ENCODE measurements at places on chromosomes 16 and 17.

GRCh38 chr17:45342871-45343526 lies 26.2 kb upstream of the MAP3K14 start:
- no peak for DNase-seq

GRCh38 chr16:88948781-88949490 lies 28.1 kb downstream of the CBFA2T3 start:
- no peak for DNase-seq

DNA sequence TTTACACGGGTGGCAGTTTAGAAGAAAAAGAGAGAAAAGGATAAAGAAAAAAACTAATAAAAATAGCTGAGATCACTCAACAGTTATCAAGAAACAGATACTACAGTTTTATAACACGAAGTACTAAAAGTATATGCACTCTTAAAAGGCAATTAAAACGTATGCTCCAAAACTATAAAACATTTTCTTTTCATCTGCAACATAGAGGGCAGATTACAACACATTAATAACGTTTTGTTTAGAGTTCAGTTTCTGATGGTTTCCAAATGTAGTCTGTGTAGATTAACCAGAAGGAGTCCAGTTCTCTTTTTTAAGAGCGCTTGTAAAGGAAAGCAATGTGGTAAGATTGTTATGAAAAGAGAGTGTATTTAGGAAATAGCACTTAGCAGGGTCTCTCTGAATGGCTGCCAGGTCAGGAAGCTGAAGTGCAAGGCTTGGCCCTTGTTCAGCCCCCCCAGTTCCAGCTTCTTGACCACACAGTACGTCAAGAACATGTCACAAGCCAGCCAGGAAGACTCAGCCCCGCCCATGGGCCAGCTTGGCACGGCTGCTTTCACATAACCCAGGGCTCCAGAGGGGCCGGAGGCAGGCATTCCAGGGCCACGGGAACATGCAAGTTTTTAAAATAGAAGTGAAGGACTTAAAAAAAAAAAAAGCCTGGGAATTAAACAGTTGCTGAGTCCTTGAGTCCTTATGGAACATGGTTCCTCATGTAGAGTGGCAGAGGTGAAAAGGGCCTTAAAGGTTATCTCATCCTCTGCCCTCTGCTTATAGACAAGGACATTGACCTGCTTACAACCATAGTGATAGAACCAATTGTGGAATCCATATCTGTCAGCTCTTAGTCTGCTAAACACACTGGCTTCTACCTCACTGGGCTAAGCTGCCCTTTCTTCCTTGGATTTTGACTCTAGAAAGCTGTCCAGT lies 147.4 kb upstream of the TBX2 start:
- no peak for DNase-seq

GRCh38 chr17:559551-560431 lies 154.8 kb downstream of the VPS53 start:
- no peak for DNase-seq

GRCh38 chr16:82703161-82703560 lies 76.4 kb downstream of the CDH13 start:
- no peak for DNase-seq

DNA sequence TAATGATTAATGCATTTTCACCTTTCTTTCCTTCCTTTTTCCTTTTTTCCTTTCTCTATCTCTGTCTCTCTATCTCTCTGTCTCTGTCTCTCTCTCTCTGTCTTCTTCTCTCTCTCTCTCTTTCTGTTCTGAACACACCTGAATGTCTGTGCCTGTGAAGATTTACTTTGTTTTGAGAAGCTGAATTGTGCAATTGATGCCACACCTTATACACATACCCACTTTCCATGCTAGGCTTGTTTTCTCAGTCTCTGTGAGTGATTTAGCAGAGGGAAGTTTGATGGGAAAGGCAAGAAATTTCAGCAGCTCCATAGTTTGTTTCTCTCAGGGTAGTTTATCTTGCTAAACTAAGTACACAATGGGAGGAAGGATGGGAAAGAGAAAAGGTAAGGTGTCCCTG lies 9.3 kb upstream of the CAPNS2 start:
- no peak for DNase-seq

DNA sequence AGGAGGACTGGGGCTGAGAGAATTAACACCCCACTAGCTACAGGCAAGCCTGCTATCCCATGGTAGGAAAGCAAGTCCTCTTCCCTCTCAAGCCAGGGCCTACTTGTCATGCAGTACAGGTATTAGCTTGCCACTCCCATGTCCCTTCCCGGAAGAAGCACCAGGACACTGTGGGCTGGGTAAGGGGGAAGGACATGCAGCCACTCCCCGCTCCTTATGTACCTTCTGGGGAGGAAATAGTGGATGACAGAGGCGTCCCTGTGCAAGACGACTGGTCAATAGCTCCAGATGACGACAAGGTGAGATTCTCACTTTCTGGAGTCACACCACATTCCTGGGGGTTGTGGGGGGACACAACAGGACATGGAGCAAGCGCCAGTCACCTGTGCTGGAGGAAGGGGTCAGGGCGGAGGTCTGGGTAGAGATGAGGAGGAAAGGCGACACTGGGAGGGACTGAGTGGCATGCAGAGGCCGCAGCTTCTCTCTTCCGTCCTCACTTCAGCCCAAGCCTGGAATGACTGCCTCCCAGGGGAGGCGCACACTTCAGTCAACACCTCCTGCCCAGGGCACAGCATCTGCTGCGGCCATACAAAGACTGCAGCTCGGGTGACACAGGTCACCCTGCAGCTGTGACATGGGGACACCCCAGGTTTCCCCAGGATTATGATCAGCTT lies 15.1 kb upstream of the FOXJ1 start:
- DNase-seq, result no peak

GRCh38 chr16:51399908-51400670 lies 249.0 kb upstream of the SALL1 start:
- no peak for DNase-seq

DNA sequence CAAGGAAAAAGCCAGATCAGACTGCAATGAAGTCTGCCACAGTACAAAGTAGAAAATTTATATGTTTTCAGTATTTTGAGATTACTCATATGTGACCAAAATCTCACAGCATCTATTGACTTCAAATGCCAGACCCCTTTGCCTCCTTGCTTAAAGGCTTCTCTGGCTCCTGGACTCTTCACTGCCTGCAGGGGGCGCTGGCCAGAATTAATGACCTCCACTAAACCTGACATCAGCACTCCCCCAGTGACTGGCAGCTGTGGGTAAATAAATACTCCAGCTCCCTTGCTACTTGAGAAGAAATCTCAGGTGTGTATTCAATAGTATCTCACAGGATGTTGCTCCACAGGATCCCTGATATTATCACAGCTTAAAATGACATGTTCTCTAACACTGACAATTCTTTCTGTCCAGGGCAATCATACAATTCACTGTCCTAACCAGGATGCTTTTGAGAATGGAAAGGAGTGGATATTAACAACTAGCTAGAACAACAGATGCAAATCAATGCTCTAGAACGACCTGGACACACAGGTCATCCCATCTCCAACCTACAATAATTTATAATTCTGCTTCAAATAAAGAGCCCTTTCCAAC lies 4.0 kb downstream of the BECN1 start:
- DNase-seq, result peak; percentile 58

GRCh38 chr16:67886387-67886786 lies 1.7 kb downstream of the NRN1L start:
- DNase-seq, result no peak

DNA sequence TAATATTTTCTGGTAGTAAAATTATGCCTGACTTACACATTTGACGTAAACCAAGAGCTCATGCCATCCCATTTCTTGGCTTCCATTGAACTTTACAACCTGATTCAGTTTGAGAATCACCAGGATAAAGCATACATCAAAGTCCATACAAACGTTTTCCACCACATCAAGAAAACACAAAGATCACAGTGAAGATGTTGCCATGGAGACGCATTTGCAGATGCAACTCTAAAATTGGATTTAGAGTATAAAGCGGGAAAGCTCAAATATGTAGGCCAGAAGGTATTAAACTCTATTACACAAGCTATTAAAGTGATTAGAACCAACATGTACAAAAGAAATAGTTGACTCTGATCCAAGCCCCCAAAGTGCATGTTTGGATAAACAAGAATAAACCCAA lies 10.4 kb downstream of the C16orf46 start:
- no peak for DNase-seq

DNA sequence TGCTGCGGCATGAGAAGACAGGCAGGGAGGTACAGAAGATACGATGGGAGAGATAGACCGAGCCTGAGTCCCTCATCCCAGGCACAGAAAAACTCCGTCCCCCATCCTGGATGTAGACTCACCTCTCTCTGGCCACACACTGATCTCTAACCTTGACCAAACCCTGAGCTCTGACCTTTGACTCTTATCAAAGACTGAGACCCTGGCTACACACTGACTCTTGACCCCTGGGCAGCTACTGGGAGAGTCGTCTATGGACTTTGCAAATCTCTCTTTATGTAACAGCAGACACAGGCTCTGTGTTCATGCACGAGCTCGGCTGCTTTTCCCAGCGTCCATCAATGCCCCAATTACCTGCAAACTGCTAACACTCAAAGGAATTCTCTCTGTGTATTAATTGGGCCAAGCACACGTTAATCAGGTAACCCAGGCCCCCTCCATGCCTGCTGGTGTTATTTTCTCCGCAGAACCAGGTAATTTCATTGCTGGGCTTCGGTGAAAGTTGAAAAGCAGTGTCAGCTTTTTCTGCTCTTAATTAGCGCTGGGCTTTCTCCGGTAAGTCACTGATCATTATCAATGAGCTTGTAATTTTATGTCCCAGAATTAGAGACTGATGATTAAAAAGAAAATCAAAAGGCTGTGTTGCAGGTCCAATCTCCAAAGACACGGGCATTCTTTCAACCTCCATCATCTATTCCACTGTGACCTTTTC lies 179.4 kb upstream of the NLRP1 start:
- DNase-seq, result no peak

DNA sequence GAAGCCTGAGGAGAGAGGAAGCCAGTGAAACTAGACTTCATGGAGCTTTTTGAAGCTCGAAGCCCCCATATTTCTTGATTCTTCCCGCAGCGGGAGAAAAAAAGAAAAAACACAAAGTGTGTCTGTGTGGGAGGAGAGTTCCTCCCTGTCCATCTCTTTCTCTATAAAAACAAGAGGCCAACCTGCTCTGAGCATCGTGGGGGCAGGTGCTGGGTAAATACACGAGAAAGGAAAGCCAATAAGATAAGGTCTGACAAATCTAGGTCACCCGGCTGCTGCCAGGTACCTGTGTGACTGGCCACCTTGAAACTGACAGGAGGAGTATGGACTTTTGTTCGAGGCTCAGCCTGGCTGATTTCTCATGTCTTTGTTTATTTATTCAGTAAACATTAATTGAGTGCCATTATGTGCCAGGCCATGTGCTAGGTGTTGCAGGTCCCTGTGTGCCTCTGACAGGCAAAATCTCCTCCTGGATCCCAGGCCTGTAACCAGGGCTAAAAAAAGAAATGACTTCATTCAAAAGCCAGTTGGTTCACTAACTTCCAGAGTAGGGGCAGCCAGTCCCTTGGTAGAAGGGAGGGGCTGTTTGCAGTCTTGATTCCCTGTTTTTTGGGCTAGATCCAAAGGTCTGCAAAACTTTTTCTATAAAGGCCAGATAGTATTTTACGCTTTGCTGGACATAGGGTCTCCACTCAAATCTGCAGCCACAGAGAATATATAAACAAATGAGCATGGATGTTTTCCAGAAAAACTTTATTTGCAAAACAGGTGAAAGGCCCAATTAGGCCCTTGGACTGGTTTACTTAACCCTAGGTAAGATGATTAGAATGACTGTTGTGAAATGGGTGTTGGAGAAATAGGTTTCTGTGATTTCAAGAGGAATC lies 35.6 kb downstream of the YPEL2 start:
- DNase-seq, result no peak

GRCh38 chr17:41966463-41967140 lies at the start of gene CNP:
CNP (plus strand) TSS chr17:41966795; CDS start chr17:41966885, 90 bp downstream.
- DNase-seq, result peak; percentile 84

DNA sequence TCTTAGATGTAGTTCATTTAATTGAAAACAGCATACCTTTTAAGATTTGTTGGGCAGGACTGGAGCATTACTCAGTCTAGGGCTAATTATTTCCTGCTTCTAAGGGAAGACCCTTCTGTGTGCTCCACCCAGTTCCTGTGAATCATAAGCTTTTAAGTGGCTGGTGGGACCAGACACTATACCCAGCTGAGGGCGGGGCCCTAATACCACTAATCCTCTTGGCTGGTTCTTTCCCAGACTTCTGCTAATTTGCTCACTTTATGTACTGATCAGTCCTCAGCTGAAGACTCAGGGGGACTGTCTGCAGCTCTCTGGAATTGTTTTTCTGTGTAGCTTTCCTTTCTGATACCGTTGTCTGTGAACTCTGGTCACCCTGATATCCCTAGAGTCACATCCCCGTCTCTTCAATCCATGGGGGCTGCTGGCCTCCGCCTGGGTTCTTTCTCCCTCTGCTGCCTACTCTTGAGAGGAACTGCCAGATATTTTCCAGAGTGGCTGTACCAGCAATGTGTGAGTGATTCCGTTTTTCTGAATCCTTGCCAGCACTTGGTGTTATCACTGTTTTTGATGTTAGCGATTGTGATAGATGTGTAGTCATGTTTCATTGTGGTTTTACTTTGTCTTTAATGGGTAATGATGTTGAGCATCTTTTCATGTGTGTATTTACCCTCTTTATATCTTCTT lies 35.1 kb downstream of the MFSD11 start:
- DNase-seq, result peak; percentile 62

DNA sequence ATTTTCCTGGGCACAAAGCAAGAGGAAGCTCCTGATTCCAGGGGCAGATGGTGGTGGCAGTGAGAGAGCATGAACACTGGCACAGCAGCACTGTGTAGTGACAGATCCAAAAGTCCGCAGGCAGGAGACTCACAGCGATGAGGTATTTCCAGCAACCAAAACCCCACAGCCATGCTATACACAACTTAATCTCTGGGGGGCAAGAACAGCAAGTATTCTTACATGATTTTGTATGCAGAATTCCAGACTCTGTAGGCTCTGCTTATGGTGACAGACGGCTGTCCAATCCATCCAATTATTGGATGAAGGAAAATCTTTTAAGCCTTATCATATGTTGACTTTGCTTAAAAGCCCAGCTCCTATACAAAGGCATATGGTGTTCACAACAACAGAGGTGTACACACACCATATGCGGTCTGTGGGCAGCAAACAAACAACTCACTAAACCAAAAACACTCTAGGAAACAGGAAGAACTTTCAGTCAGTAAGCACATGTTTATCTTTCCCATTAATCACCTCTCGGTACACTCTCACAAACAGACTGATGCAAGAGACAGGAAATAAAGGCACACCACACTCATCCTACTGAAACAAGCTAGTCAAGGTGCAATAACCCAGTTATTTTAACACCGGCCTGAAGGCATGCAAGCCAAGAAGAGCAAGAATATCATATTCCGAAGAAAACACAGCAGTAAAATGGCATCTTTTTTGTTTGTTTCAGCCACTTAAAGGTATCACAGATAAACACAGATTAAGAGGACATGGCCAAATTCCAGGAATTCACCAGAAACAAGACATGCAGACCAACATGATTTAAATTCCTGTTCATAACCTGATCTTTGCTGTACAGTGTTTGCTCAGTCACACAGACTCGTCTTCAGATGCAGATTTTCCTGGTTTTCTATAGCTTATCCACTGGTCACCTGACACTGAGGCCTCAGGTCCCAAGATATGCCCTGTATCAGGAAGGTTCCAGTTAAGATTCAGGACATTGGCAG lies 47.8 kb downstream of the ERN1 start:
- DNase-seq, result no peak
